ENCODE measurements at places on chromosomes 13 and 19.

GRCh38 chr19:41903193-41903953 lies 20.4 kb downstream of the ARHGEF1 start:
- no peak for DNase-seq

DNA sequence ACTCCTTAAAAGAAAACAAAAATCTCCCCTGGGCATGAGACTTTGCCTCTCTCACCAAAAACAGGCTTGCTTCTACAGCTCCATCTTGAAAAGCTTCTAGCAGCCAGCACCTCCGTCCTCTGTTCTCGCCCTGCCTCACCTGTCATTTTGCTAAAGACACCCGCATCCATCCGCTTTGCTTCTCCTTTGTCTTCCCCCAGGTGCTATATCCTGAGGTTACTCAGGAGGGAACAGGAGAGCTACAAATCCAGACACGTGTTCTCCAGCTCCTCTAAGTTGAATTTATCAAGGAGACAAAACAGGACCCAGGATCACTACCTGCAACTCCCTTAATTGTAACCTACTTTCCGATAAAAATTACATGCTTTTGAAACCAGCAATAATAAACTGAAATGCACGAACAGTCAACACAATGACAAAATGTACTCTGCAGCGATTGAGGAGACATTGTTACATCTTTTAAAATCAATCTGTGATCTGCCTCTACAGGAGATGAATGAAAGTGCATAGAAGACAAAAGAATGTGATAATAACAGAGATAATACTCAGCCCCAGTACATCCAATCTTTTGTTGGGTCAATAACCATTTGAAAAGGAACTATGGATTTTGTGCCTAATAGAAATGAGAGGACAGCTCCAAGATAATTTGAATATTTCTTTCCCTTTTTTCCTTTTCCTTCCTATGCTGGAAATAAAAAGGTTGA lies 221.2 kb downstream of the DCLK1 start:
- no peak for DNase-seq

- no peak for DNase-seq
Measured at GRCh38 chr13:106996867-106997618, 429.1 kb upstream of the ARGLU1 start.

GRCh38 chr13:109625156-109625555 lies 161.2 kb downstream of the IRS2 start:
- DNase-seq = no peak

DNA sequence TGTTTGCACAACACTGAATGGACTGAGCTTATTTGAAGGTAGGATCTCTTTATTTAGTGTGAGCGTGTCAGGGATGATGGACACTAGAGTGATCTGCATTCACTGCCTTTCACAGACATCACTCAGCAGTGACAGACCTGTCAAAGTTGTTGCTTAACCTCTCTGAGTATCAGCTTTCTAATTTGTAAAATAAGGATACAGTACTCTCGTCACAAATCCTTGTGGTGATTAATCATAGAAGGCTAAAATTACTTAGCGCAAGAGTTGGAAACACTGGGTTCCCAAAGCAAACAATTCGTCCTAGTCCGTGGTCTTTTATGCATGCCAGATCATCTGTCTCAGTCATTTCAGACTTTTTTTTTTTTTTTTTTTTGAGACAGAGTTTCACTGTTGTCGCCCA lies 16.6 kb downstream of the CARD8 start:
- DNase-seq = no peak

GRCh38 chr19:50178320-50178719 lies 15.2 kb upstream of the IZUMO2 start:
- DNase-seq = no peak

- no peak for DNase-seq
Measured at GRCh38 chr13:27915301-27916207, 4.2 kb upstream of the PDX1 start.

- DNase-seq = no peak
Measured at GRCh38 chr19:18905513-18906236, 9.7 kb upstream of the CERS1 start.

DNA sequence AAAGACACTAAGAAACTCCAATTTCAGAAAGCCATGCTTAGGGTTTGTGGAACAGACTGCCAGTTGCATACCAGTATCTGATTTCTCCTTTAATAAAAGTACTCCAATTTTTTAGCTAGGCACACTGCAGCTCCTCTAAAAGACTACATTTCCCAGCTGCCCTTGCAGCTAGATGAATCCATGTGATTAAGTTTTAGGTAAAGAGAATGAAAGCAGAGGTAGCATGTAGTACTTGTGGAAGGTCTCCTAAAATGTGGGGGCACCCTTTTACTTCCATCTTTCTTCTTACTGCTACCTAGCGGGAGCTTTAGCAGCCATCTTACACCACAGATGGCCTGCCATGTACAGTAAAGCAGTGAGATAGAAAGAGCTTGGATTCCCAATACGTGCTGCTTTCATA lies 33.0 kb upstream of the TSC22D1 start:
- no peak for DNase-seq

- no peak for DNase-seq
Measured at GRCh38 chr13:111204438-111205177, 89.5 kb downstream of the ARHGEF7 start.

GRCh38 chr13:42108217-42108616 lies 59.8 kb downstream of the DGKH start:
- DNase-seq = no peak

- DNase-seq = no peak
Measured at GRCh38 chr13:74922963-74923362, 559.0 kb downstream of the TBC1D4 start.

DNA sequence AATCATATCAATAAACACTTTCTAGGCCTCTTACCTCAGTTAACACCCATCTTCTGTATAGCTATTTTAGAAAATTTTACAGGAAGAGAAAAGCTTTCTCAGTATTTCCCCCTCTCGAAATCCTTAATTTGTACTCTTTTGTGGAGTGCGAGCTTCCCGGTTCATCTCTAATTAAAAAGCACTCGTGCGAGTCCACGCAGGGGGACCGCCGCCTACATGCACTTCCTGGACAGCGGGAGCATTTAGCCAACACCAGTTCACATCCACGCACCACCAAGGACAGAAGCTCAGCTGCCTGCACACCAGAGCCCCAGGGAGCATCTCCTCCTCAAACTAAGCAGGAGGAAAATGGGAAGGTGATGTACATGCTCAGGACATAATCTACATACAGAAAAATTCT lies 60.0 kb downstream of the RASA3 start:
- no peak for DNase-seq

DNA sequence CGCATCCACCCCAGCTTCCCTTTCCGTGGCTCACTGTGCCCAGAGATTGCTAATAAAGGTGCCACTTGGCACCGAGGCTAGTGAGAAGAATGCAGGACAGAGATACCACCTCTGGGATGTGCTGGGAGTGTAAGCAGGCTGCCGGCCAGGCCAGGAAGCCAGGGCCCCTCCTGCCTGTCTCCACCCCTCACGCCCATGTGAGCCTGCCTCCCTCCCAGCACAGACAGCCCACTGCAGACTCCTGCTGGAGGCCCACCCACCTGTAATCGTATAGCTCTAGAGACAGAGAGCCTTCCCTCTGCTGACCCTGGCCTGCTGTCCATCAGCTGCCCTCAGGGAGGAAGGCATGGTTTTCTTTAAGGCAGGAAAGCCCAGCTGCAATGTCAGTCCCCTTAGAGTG lies 13.9 kb downstream of the VSTM2B start:
- no peak for DNase-seq

- DNase-seq = no peak
Measured at GRCh38 chr19:6039566-6040225, 61.8 kb upstream of the RANBP3 start.

GRCh38 chr13:44919104-44919804 lies 70.0 kb downstream of the NUFIP1 start:
- no peak for DNase-seq

- no peak for DNase-seq
Measured at GRCh38 chr13:48594096-48594815, 59.5 kb upstream of the CYSLTR2 start.

GRCh38 chr13:113901231-113901630 lies 37.4 kb upstream of the GAS6 start:
- no peak for DNase-seq

DNA sequence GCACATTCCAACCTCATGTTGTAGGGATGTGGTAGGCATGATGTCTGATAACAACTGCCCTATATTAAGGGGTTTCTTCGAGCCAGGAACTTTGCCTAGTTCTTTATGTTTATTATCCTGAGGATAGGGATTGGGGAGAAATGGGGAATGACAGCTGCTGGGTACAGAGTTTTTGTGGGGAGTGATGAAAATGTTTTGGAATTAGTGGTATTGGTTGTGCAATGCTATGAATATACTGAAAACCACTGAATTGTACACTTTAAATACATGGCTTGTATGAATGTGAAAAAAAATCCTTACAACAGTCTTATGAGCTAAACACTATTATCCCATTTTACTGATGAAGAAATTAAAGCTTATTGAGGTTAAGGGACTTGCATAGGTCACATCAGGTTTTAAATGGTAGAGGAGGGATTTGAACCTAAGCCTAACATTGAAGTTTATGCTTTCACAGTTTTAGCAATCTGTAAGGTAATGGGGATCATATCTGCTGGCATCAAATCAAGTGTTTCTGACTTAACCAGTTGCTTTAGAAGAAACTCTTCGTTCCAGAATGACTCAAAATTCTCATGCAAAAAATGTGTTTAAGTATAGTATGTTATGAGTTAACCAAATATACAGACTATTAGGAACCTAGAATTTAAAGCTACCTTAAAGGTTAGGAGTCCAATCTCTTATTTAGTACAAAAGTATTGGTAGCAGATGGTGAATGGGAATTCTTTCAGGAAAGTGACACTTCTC lies 61.4 kb downstream of the ERCC5 start:
- DNase-seq = no peak

- DNase-seq = no peak
Measured at GRCh38 chr13:111401151-111401550, 80.7 kb downstream of the TEX29 start.

- DNase-seq = no peak
Measured at GRCh38 chr13:112362021-112362420, 14.1 kb upstream of the SPACA7 start.

- DNase-seq = no peak
Measured at GRCh38 chr13:73677048-73677601, 457.1 kb downstream of the KLF12 start.

- no peak for DNase-seq
Measured at GRCh38 chr13:105343134-105343806, 1192.2 kb downstream of the EFNB2 start.

- DNase-seq = no peak
Measured at GRCh38 chr13:48234566-48235340, 1.7 kb downstream of the ITM2B start.

DNA sequence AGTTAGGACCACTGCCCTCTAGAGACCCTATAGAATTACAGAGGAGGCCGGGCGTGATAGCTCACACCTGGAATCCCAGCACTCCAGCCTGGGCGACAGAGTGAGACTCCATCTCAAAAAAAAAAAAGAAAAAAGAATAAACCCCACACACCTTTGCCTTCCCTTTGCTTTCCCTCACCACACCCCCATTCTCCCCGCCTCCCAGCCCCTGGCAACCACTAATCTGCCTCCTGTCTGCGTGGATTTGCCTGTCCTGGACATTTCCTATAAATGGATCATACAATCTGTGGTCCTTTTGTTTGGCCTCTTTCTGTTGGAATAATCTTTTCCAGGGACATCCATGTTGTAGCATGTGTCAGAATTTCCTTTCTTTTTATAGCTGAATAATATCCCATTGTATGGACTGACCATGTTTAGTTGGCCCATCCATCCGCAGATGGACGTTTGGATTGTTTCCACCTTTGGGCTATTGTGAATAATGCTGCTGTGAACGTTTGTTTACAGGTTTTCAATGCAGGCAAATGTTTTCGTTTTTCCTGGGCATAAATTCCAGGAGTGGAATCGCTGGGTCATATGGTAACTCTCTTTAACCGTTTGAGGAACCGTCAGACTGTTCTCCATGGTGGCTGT lies 15.3 kb downstream of the NACC1 start:
- no peak for DNase-seq

DNA sequence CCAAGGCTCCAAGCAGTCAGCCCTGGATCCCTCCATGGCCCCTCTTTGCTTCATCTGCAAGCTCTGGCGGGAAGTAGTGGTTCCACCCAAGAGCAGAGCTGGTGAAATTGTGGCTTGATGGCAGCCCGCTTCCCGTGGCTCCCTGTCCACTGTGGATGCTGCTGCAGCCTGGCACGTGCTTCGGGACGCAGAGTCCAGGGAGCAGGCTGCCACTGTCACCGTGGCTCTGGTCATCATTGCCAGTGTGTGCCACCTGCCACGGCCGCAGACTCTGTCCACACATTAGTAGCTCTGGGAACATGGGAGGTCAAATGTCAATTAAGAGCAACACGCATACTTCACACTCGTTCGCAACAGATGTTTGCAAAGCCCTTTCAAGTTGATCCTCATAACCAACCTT lies 40.8 kb upstream of the RNF17 start:
- DNase-seq = no peak

GRCh38 chr13:52600666-52601065 lies 41.6 kb upstream of the HNRNPA1L2 start:
- DNase-seq = no peak

- DNase-seq = no peak
Measured at GRCh38 chr13:78045916-78046315, 127.3 kb upstream of the EDNRB start.

DNA sequence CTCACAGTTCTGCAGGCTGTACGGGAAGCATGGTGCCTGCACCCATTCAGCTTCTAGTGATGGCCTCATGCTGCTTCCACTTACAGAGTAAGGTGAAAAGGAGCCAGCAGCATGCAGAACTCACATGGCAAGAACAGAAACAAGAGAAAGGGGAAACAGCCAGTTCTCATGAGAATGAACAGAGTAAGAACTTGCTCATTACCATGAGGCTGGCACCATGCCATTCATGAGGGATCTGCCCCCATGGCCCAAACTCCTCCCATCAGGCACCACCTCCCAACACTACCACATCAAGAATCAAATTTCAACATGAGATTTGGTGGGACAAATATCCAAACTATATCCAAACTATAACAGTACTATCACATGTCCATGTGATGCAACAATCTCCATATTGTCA lies 72.1 kb downstream of the KATNAL1 start:
- no peak for DNase-seq

DNA sequence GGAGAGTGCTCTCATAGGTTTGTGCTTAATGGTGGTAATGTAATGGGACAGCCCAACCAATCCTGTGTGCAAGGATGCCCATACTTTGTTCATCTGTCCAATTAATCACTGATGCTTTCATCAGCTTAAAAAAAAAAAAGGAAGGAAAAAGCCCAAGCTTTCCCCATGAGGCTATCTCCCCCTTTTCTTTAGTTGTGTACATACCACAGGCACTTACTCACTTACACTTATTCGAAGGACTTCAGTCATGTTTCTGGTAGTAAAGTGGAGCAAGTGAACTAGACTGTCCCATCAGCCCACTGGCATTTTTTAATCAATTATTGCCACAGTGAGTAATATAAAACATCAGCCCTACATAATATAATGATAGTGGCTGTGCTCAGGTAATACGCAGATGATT lies 183.5 kb upstream of the UFM1 start:
- DNase-seq = no peak

- DNase-seq = no peak
Measured at GRCh38 chr19:29704562-29705558, 10.2 kb downstream of the C19orf12 start.

GRCh38 chr13:60227158-60227557 lies 63.4 kb upstream of the DIAPH3 start:
- no peak for DNase-seq

- DNase-seq = no peak
Measured at GRCh38 chr13:114089751-114090400, 42.5 kb downstream of the RASA3 start.

- no peak for DNase-seq
Measured at GRCh38 chr13:55999709-56000108, 1141.0 kb upstream of the PRR20A start.

All from stimulated activated CD8-positive, alpha-beta memory T cell treated with anti-CD3 and anti-CD28 coated beads, Interleukin-4, amount 100 ng/mL, for 1 hour (primary cell).